ENCODE measurements at places on chromosomes 1 and 21.

- no peak for DNase-seq
These were observed 46.4 kb upstream of the SOD1 start for GRCh38 chr21:31612894-31613785.

DNA sequence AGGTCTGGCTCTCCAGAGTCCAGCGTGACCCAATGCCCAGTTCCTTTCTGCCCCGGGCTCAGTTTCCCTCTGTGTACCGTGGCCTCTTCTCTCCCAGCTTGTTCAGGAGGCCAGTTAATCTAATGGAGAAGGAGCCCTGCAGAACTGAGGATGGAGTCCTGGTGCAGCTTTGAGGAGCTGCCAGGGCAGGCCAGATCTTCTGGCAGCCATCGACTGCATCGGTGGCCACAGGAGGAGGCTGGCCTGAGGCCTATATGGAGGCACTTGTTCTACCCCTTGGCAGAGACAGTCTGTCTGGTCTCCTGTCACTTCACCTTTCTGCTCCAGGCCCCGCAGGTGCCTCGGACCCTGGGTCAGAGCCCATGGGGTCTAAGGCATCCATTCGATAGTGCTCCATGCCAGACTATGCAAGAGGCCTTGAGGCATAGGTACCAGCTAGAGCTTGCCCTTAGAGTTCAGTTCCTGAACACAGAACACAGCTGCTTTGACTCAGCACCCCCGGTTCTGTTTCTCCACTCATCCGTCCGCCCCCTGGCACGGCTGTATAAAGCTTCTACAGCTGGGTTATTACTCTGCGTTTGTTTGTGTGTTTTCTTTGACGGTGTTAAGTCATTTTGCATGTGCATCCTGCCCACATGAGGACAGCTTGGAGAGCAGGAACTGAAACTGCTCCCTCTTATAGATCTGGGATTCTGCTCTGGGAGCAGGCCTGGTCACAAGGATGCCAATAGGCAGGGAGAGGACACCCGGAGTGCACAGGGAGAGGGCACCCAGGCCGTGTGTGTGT, 18.5 kb upstream of the LRRN2 start:
- DNase-seq: no peak

DNA sequence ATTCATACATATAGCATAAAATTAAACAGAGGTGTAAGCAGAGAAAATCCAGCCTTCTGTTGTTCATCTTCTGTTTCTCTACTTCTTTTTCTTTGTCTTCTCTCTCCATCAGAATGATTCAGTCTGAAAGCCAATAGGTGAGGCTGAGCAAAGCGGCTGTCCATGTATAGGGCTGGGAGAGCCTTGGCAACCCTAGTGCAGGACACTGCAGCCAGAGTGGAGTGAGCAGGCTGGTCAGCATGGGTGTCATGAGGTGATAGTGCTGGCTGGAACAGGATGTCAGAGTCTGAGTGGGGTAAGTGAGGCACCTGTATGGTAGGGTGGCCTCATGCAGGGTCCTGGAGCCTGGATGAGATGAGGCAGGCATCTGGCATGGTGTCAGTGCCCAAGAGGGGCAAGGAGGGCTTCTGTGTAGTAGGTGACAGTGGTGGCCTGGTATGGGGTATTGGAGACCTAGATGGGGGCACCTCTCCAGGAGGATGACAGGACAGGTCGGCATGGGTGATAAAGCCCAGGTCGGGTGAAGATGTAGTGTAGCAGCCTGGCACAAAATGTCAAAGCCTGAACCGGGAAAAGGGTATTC, 45.5 kb upstream of the GTF2B start:
- no peak for DNase-seq

- DNase-seq: no peak
These were observed at the start of gene PADI4 for GRCh38 chr1:17307946-17308345. PADI4 (plus strand) TSS chr1:17308197; CDS start chr1:17308223, 26 bp downstream.

DNA sequence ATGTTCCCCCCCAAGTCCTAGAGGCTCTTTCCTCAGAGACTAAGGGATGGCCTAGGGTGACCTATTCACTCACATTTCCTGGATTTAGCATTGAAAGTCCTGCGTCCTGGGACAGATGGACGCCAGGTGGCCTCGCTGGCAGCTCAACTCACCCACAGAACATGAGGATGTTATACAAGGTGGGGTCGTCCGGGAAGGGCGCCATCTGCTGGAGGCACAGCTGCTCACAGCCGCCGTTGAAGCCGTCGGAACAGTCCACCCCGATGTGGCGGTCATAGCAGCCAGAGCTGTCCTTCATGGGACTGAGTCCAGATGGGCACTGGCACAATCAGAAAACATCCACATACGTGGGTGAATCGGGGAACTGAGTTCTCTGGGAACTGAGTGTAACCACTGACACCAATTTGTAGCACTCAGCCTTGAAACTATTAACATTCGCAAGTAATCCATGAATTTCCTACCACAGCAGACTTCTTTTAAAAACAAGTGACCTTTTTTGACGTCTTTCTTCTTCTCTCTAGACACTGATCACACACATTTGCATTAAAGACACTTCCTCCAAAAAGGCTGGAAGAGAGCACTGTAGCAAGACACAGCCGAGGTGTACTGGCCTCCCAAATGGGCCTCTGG, 215.4 kb downstream of the ASTN1 start:
- DNase-seq: peak; percentile 25

GRCh38 chr1:191043066-191043465, 565.4 kb upstream of the BRINP3 start:
- no peak for DNase-seq

DNA sequence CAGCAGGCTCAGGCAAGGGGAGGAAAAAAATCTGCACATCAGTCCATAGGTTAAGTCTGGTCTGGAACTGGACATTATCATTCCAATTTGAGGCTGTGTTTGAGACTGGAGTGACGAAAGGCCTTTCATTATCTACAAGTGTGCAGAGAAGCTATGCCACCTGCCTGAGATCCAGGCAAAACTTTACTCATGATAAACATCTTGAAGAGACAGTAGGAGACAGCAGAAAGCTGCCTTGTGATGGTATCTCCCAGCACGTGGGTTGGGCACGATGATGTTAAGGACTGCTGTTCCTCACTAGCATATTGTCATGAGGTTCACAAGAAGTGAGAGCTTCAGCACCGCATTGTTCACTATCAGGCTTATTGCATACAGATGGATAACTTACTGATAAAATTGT, 126.4 kb downstream of the PLXNA2 start:
- no peak for DNase-seq

DNA sequence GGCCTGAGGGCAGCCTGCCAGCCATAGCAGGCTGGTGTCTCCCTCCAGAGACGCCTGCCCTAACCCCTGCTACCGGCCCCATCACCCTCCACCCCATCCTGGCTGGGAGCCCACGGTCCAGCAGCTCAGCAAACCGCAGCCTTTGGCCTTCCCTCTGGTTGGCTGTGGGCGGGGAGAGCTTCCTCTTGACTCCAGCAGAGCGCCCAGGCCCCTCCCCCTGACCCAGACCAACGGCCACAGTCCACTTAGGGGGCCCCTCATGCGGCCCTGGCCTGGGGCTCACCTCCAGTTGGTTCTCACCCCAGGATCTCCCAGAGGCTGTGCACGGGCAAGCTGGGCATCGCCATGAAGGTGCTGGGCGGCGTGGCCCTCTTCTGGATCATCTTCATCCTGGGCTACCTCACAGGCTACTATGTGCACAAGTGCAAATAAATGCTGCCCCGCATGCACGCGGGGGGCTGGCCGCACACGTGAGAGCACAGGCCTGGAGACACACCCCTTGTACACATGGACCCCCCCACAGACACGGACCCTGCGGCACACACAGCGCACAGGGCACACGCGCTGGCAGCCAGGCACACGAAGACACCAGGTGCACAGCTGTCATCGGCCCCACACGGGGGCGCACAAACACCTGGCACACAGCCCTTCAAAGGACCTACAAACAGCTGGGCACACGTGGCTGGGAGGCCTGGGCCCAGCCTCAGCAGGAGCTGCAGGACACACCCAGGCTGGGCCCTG, 3.1 kb downstream of the SMIM1 start:
- peak; percentile 86 for DNase-seq

GRCh38 chr21:42624095-42624790, 29.2 kb upstream of the PDE9A start:
- no peak for DNase-seq

DNA sequence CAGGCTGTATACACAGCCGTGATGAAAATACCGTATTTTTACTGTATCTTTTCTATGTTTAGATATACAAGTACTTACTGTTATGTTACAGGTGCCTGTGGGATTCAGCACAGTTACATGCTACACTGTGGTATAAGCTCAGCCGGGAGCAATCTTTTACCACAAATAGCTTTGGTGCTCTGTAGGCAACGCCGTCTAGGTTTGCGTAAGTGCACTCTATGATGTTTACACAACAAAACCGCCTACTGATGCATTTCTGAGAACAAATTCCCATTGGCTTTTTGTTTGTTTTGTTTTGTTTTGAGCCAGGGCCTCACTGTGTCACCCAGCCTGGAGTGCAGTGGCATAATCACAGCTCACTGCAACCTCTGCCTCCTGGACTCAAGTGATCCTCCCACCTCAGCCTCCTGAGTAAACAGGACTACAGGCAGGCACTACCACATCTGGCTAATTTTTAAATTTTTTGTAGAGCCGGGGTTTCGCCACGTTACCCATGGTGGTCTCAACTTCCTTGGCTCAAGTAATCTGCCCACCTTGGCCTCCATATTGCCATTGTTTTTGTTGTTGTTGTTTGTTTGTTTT, 81.0 kb downstream of the SCCPDH start:
- DNase-seq: no peak

- no peak for DNase-seq
These were observed 994.6 kb upstream of the PRMT6 start for GRCh38 chr1:106061586-106062495.

DNA sequence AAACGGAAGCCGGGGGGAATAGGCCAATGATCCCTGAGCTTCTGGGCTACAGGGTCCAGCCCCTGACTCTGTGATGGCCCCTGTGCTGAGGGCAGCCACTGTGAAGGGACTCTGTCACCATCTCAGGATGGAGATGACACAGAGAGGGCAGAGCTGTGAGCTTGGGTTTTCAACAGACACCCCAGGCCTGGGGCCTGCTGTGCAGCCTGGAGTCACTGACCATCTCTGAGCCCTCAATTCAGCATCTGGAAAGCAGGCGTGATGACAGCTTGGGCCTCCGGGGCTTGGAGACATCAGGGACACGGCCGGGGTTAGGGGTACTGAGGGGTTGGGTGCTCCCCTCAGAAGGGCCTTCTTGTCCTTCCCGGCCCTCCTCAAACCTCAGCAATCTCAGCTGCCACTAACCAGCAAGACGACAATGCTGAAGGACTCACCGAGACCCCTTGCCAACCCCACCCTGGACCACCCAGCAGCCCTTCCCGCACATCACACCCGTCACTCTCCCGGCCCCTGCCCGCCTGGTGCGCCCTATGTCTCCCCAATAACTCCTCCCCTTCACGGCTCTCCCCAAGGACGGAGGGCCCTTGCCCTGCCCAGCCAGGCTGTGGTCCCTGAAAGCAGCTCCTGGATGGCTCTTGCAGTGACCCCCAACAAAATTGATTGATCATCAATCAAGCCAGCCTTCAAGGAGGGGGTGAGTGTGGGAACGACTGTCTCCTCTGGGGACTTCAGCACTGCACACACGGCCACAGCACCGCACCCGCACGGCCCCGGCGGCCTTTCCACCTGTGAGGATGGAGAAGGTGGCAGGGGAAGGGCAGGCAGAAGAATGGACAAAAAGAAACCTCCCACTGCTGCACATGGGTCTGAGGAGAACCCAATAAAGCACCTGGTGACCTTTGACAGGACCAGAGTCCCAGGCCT, 4.3 kb downstream of the MEGF6 start:
- no peak for DNase-seq

DNA sequence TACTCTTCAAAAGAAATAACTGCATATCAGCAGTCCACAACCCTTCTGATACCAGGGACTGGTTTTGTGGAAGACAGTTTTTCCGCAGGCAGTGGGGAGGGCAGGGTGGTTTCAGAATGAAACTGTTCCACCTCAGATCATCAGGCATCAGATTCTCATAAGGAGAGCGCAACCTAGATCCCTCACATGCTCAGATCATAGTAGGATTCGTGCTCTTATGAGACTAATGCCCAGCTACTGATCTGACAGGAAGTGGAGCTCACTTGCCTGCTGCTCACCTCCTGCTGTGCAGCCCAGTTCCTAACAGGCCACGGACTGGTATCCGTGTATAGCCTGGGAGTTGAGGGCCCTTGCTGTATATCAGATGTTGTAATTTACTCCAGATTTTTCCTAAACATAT, 11.5 kb downstream of the RO60 start:
- DNase-seq: no peak

DNA sequence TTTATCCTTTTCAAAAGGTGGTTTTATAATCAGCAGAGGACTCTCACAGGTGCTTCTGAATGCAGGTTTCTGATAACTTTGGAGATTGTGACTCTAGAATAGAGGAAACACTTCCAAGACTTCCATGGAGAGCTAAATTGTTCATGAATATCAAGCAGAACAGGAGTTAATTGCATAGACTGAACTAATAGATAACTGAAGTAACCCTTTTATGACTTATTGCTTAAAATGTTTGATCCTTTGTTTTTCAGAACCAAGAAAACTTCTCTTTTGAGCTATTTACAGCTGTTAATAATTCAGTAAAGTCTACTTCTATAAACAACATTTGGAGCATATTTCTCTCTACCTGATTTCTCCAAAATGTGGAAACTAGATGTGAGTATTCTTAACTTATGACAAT, 19.9 kb downstream of the TEX46 start:
- DNase-seq: no peak

- DNase-seq: no peak
These were observed 272.0 kb downstream of the BRINP3 start for GRCh38 chr1:190205713-190206112.

GRCh38 chr1:201791779-201792173, 37.2 kb upstream of the IPO9 start:
- no peak for DNase-seq

- DNase-seq: no peak
These were observed 10.2 kb upstream of the CHI3L2 start for GRCh38 chr1:111217183-111217910.

DNA sequence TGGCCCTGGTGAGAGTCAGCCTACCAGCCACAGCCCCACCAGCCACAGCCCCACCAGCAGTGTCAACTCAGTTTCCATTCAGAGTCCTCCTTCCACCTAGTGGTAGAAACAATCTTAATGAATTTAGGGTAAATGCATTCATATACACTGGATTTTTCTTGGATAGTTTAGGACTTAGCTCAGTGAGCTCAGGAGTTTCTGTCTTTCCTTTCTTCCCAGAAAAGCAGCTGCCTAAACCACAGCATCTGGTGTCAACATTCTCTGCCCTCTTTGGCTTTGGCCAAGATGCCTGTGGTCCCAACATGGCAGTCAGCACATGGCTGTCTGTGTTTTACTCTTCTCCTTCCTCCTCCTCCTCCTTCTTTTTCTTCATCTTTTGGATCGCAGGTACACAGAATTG, 94.0 kb downstream of the CLIC6 start:
- no peak for DNase-seq

Measured in GM13977 (cell line).